ENCODE measurements at places on chromosomes 16 and 17.
A peak's percentile ranks its signal among the peaks of the same experiment; 100 is the strongest.

GRCh38 chr17:73749337-73749823, 105.1 kb upstream of the SDK2 start:
- DNase-seq, result no peak

DNA sequence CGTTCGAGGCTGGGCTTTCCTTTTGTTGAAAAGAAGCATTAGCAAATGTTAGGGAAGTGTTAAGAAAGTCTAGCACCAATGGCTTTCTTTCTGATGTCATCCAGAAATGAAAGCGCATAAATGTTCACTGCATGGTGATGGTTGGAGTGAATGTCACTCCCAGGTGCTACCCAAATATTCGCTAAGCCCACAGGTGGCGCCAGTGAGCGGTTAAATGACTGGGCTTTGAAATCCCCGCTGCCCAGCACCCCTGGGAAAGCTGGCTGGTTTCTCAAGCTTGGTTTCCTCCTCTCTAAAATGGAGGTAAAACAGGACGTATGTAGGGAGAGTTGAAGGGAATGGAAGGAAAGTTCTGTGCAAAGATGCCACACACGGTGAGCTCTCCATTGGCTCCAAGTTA, 104.4 kb downstream of the IRX5 start:
- DNase-seq, result no peak

DNA sequence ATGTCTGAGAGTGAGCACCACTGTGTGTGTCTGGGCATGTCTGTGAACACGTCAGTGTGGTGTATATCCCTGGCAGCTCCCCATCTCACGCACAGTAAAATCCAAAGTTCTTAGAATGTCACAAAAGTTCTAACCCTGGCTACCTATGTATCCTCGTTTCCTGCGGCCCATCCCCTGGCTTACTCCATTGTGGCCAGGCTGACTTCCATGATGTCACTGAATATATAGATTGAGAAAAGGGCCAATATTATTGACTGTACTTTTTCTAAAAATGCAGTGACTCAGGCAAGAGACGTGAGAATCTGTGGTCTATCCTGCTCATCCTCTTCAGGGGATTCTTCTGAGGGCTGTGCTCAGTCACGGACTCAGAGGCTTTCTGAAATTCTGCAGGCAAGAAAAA, 963 bp upstream of the METTL22 start:
- no peak for DNase-seq

DNA sequence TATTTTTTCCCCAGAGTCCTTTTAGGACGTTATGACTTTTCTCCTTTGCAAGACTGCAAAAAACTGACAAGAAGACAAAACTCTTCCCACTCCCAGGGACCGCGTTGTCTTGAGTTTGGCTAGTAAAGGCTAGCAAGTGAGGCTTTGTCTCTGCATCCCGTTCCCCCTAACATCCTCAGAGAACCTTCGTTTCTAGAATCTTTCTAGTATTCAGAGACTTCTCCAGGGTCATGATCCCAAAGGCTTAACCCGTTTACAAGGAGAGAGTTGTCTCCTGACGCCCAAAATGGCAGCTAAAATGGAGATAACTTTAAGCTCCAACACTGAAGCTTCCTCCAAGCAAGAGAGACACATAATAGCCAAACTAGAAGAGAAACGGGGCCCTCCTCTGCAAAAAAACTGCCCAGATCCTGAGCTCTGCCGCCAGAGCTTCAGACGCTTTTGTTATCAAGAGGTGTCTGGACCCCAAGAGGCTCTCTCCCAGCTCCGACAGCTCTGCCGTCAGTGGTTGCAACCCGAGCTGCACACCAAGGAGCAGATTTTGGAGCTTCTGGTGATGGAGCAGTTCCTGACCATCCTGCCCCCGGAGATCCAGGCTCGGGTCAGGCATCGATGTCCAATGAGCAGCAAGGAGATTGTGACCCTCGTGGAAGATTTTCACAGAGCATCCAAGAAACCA, 843 bp downstream of the ZNF174 start:
- no peak for DNase-seq

GRCh38 chr17:77892031-77892430, 66.5 kb upstream of the TNRC6C start:
- DNase-seq, result no peak

- no peak for DNase-seq
These were observed 43.7 kb downstream of the NCOR1 start for GRCh38 chr17:16171613-16172012.

GRCh38 chr17:19018600-19018950, 14.0 kb upstream of the FAM83G start:
- no peak for DNase-seq

DNA sequence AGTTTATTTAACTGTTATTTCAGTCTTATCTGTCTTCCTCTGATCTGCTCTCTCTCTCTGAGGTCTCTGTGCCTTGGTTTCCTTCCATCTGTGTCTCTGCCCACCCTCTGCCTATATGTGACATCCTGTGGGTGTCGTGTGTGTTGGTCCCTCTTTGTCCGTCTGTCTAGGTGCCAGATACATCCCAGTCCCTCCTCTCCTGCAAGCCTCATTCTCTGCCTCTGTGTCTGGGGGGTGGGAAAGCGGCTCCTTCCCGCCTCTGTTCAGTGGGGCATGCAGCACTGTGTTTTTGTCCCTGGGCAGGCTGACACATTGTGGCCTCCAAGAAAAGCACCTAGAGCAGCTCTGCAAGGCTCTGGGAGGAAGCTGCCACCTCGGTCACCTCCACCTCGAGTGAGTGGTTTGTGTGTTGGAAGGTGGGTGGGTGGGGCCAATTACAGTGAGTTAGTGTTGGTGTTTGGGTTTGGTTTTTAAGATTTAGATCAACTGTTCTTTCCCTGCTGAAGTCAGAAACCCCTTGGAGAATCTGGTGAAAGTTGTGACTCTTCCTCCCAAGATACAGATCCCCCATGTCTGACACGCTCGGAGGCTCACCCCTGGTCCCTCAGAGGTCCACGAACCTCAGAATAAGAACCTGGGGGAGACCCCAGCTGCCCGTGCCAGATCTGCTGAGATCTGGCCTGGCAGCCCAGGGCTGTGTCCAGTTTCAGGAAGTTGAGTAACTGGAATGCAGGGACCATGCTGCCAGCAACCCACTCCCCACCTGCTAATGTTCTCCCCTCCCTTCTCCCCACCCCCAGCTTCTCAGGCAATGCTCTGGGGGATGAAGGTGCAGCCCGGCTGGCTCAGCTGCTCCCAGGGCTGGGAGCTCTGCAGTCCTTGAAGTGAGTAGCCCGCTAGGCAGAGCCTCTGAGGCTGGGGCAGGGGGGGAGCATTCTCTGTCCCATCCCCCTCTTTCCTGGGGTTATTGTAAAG, 50.9 kb upstream of the CPNE2 start:
- DNase-seq, result no peak

DNA sequence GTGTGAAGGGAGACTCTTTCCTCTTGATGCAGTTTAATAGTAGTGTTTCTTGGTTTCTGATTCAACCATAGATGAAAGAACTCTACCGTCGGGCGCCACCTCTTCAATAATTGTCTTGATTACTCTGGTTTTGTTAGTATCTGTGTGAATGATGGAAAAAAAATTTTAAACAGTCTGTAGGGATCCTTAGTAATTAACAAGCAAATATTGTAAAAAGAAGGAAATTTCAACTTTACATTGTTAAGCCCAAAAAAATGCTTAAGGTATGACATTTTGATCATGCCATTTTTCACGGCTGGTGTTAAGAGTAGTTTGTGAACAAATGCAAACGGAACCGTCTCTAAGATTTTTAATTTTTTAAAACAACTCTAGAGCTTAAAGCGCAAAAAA, 4.1 kb downstream of the KRT10 start:
- peak; percentile 16 for DNase-seq

DNA sequence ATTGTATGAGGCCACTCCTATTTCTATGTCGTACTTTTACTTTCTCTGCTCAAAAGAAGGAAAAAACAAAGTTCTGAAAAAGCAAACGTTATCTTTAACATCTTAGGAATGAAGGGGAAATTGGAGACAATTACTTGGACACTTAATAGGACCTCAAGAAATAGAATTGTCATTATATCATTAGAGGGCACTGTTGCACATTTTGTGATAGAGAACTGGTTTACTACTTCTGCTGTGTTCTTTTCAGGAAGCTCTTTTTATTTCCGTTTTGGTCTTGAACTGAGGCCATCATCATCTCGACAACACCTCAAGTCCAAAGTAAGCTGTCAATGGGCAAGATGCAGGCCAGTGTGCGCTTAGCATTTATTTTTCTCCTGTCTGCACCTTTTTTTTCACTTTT, 14.6 kb downstream of the COG4 start:
- no peak for DNase-seq

- DNase-seq, result no peak
These were observed 154.4 kb downstream of the ABCA8 start for GRCh38 chr17:68800751-68801150.

DNA sequence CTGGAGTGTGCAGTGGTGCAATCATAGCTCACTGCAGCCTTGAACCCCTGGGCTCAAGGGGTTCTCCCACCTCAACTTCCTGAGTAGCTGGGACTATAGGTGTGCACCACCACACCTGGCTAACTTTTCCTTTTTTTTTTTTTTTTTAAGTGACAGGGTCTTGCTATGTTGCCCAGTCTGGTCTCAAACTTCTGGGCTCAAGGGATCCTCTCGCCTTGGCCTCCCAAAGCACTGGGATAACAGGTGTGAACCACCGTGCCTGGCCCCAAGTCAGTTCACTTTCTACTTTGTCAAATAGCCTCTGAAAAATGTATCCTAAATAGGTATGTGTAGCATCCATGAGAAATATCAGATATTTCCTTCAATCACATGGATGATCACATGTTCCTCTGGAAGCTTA, 9.9 kb upstream of the NFAT5 start:
- DNase-seq, result no peak

GRCh38 chr17:28944862-28945741, 6.2 kb downstream of the PHF12 start:
- peak; percentile 62 for DNase-seq

DNA sequence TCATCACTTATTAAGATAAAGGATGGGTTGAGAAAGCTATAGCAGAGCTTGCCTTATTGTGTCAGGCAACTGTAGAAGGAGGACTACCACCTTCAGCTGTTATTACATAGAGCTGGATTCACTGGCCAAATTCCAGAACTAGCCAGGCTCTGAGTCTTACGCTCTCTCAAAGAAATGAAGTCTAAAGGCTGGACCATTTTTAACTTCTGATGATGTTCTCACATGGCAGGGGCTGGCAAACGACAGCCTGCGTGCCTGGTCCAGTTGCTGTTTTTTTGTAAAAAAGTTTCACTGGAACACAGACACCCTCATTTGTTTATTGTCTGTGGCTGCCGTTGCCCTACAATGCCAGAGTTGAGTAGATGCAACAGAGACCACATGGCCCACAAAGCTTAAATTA, 21.2 kb downstream of the TRAF4 start:
- DNase-seq, result no peak

DNA sequence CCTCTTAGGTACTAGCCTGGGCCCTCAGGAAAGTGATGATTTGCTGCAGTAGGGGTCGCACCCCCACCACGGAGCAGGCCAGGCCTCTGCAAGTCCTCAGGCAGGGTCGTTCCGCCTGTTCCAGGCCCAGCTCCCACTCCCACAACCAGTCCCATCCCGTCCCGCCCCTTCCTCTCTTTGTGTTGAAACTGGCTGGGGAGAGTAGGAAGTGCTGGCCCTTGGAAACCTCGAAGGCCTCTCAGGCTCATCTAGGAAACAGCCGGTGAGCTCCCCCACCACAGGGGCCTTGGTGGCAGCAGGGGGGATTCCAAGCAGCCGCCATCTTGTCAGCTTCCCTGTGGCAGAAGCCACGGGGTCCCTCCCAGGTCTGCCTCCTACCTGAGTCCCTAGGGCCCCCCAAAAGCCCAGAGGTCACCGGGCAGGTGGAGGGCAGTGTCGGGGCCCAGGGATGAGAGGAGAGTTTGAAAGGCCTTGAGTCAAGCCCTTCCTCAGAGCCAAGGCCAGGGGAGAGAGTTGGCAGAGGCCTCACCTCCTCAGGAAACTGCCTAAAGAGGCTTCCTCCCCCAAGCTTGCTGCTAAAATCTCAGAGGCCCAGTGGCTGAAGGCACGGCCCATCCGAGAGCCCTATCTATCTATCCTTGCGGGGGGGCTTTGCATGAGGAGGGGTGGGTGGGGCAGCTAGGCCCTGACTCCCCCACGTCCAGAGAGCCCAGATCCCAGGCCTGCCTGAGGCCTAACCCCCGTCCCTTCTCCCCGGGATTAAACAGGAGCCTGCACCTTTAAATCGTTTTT, 22.2 kb downstream of the MMP15 start:
- no peak for DNase-seq

DNA sequence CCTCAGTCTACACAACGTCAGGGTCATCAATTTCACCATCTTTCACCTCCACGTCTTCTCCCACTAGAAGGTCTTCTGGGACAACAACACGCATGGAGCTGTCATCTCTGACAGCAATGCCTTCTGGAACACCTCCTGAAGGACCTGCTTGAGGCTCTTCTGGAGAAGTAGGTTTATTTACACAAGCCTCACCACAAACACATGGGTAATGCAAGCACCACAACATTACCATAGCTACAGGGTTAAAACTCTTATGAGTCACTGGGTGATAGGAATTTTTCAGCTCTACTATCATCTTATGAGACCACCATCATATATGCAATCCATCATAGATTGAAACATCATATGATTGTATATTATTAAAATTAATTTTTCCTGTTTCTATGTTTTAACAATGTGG, 215.4 kb downstream of the CHD9NB start:
- DNase-seq, result peak; percentile 15

DNA sequence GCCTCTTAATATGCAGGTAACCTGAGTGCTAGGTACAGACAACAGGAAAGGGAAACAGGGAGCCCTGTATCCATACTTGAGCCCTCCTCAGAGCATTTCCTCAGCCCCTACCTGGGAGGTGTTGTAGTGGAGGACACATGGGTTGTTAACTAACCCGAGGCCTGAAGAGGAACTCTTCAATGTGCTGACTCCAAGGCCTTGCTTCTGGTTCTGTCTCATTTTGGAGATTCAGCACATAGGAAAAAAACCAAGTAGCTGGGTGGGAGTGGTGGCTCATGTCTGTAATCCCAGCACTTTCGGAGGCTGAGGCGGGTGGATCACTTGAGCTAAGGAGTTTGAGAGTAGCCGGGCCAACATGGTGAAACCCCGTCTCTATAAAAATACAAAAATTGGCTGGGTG, 24.8 kb downstream of the SNX11 start:
- DNase-seq, result no peak

- DNase-seq, result peak; percentile 33
These were observed 34.5 kb downstream of the NACA2 start for GRCh38 chr17:61556224-61557188.

DNA sequence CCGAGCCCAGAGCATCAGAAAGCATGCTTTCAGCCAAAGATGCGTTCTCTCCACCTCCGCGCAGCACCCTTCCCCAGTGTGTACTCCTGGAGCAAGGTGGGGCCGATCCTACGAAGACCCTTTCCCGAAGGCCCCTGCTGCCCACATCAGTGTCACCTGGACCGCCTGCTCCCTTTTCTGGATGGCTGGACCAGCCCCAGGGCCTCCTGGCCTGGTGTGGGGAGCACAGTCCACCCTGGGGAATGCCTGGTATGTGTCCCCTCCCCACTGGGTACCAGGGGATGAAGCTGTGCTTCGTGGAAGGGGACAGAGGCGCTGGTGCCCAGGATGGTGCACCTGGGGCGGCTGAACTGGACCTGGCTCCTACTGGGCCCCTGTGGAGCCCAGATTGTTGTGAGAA, 173.8 kb downstream of the SEC14L1 start:
- no peak for DNase-seq
